ENCODE measurements at places on chromosomes 2 and 18.

GRCh38 chr2:67455219-67456142 lies 58.3 kb downstream of the ETAA1 start:
- no peak for DNase-seq

DNA sequence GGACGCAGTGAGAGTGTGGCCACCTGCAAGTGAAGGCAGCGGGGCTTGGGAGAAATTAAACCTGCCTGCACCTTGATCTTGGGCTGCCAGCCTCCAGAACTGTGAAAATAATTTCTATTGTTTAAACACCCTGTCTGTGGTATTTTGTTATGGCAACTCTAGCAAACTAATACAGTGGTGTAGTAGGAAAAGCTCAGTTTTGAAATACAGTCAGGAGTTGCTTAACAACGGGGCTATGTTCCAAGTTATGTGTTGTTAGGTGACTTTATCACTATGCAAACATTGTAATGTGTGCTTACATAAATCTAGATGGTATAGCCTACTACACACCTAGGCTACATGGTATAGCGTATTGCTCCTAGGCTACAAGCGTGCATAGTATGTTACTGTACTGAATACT lies 93.4 kb upstream of the FN1 start:
- peak; percentile 82 for DNase-seq

DNA sequence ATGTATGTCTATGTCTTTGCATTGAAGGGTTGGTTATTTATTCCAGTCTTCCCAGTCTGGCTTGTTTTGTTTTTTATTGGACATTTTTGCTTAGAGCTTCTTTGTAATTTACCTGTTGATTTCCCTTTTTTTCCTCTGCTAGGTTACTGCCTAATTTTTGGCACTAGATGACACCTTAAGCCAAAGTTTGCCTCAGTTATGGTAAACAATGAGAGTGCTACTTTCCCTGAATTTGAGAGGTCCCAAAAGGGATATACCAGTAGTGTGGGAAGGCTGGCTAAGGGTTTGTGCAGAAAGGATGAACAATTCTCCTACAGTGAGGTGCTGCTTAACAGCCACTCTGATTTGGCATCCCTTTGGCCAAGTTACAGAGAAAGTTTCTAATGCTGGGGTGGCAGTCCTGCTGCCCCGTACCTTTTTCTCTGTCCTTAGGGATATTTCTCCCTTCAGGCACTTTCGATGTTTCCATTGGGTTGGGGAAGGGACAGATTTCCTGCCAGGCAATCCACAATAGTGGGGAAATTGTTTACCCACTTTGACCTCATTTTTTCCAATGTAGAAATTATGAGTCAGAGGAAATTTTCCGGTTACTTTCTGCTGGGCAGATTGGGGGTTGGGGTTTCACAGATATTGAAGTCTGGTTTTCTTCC lies 354.9 kb downstream of the PTPRM start:
- DNase-seq, result peak; percentile 52

GRCh38 chr18:76903386-76903785 lies 81.0 kb downstream of the ZNF236 start:
- peak; percentile 1 for DNase-seq

GRCh38 chr2:170201734-170202393 lies 23.9 kb downstream of the MYO3B start:
- no peak for DNase-seq

- no peak for DNase-seq
Measured at GRCh38 chr2:21268878-21269224, 145.1 kb downstream of the TDRD15 start.

GRCh38 chr2:148599109-148599991 lies 45.2 kb upstream of the EPC2 start:
- DNase-seq, result no peak

GRCh38 chr18:9394046-9394445 lies 59.5 kb downstream of the TWSG1 start:
- DNase-seq, result peak; percentile 6

GRCh38 chr18:72086421-72086820 lies 457.7 kb downstream of the CBLN2 start:
- no peak for DNase-seq

GRCh38 chr18:30689216-30689615 lies 353.3 kb downstream of the DSC3 start:
- DNase-seq, result no peak

DNA sequence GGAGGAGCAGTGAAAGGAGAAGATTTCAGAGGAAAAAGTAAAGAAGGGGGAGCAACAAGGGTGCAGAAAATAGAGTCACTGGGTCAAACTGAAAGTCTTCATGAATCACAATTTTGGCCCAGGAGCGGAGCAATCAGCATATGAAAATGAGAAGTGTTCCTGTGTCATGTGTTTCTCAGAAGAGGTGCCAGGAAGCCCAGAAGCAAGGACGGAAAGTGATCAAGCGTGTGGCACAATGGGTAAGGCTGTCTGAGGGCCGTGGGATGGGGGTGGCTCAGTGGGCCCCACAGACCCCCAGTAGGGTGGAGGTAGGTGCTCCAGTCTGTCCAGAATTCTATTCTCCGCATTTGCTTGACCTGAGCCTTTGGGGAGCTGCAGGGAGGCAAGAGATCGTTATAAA lies 44.2 kb downstream of the SP140 start:
- DNase-seq, result no peak

DNA sequence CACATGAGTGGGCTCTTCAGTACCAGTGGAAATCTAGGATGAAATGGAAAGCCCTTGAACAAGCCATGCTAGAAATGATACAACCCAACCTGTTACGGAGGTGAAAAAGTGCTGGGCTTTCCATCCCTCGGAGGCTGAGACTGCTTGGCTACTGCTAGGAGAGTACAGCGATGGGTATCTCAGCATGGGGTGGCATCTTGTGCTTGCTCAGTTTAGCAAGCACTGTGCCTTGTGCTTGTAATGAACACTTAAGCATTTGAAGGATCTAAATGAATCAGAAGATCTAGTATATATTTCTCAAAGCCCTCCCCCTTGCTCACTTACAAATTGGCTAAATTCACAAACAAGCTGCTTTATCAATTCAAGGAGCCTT lies 44.3 kb upstream of the EHBP1 start:
- DNase-seq, result no peak

DNA sequence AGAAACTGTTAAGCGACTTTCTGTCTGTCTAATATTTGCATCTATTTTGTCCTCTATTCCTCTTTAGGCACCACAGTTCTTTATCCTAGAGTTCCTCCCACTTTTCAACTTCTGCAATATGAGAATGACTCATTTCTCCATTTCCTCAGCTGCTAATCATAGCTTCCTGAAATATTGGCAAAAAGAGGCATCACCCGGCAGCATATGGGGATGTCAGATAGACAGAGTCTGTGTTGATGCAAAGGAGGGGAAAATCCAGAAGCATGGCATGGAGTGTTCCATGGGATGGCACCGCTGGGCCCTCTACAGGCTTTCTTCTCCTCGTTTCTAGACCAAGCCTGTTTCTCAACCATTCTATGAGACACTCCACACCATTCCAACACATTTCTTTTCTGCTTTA lies 93.4 kb downstream of the DOCK10 start:
- DNase-seq, result peak; percentile 58

DNA sequence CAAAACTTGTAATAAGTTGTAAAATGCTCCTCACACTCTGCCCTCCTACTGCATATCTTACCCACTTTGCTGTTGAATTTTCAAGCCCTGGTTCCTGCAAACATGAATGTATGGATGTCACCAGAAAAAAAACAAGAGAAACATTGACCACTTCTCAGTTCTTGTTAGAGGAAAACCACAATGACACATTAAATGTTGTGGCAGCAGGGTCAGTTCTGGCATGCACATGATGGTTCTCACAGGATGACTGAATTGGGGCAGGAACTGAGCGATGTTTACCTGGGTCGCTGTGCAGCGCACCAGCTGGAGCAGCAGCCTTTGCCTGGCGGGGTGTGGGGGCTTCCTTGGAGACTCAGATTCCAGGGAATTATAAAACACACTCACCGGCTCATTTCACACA lies 14.0 kb upstream of the PRKCE start:
- peak; percentile 39 for DNase-seq

DNA sequence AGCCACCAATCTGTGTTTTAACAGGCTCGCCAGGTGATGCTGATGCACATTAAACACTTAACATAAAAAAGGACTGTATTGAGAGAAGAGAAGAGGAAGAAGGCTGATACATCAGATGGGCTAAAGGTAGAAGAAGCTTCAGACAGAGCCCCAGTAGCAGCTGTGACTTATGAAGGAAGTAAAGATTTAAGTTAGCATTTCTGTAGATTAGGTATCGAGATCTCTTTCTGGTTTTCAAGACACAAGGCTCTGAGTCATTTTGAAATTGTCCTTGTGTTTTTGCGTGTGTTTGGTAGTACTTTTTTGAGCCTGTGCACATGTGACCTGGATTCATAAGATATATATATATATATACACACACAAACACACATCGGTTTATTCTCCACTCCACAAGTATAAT lies 40.6 kb upstream of the GCFC2 start:
- DNase-seq, result no peak

DNA sequence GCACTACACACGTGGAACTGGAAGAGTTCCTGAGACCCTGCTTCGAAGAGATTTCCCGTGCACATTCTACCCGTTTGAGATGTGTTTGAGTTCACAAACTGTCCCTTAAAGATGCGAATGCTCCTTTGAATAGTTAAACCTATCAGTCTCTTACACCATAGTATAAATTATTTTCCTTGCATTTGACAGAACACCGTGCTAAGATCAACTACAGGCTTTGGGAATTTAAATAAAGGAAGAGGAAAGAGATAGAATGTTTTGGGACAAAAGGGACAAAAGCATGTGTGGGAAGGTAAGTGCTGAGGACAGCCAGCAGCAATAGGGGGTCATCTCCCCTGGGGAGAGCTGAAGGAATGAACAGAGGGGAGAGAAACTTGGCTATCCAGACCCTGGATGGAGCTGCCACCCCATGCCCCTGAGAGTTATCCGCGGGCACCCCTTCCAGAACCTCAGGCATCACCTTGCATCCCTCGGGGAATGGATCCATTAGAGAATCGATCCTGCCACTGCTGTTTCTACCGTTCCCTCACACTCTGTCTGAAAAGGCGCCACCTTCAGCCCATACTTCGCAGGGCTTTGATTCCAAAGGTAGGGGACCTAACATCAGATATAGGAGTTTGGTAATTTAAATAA lies 888 bp upstream of the ADCY3 start:
- DNase-seq, result no peak

DNA sequence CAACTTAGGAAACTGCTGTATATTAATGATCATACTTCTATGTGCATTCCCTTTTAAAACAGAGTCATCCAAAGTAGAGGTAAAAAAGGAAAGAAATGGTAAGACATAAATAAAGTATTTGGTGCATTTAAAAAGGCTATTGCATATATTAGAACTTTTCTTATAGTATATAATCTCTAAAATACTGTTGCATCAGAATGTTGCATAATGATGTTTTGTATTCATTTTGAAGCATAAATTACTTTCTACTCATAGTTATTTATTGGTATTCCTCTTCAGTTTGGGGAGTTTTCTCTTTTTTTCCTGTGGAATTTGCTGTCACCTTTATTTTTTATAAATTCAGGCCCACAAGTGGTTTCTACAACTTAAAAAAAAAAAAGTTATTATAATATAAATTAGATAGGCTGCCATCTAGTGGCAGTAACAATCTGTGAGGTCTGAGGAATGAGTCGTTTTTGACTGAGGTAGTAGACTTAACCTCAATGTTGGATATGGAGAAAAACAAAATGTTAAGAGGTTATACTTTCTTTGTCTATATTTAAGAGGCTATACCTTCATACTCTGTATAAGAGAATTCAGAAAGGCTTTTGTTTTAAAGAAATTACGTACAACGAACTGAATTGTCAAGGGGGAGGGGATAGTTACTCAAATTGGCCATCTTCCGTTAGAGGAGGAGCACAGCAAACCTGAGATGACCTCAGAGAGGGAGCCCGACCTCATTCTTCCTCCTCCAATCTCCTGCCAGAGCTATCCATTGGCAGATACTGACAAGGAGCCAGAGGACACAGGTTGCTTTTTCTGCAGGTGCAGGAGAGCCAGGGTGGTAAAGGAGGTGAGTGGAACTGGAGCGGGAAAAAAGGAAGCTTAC lies 23.8 kb downstream of the ANKAR start:
- DNase-seq, result peak; percentile 56

- DNase-seq, result no peak
Measured at GRCh38 chr2:119117408-119117807, 41.1 kb downstream of the C1QL2 start.

DNA sequence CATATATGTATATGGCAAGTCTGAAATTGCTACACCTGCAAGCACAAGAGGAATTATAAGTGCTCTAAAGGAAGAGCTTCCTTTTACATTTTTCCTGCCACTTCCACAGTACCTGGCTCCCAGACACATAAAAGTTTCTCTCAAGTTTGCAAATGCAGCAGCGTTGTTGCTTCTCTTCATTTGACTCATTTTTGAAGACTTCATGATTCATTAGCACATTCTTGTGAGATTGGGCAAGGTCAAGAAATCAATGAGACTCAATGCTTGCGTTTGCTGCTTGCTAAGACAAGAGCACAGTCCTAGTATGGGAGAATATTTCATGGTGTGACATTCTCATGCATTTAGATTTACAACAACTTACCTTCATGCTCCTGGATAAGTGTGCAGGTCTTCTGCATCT lies 42.6 kb upstream of the PDCL3 start:
- DNase-seq, result peak; percentile 3

DNA sequence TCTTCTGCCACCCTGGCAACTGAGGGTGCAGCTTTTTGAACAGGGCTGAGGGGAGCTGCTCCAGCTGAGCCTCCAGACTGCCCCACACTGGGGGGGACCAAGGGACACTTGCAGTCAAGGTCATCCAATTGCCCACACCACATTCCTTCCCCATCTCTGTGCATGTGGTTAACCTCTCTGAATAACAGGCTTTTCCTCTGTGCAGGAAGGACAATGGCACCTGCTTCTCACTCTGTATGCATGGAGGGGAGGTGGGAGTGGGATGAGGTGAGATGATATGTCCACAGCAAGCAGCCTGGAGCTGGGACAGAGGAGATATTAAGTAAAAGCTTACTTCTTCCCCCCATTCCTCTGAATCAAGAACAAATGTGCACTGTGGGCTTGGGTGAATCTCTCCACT lies 39.1 kb upstream of the TEX51 start:
- no peak for DNase-seq

DNA sequence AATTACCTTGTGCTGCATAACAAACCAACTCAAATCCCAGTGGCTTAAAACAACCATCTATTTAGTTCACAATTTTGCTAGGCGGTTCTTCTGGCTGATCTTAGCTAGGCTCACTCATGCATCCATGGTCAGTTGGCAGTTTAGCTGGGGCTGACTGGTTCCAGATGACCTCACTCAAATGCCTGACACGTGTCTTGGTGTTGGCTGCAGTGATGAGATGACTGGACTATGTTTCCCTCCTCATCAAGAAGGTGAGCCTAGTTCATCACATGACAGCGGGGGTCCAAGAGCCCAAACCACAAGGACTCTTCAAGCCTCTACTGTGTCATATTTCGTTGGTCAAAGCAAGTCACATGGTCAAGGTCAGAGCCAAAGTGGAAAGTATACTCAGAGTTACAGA lies 42.7 kb upstream of the ACTR3 start:
- DNase-seq, result peak; percentile 54

GRCh38 chr2:15908371-15908770 lies 32.0 kb upstream of the MYCN start:
- no peak for DNase-seq

- DNase-seq, result no peak
Measured at GRCh38 chr2:80525152-80525551, 220.6 kb upstream of the LRRTM1 start.

All from AG10803 (cell line).